ENCODE measurements at places on chromosomes 11 and 22.

- no peak for DNase-seq
Observed at GRCh38 chr11:32331098-32331497, 104.2 kb downstream of the WT1 start.

DNA sequence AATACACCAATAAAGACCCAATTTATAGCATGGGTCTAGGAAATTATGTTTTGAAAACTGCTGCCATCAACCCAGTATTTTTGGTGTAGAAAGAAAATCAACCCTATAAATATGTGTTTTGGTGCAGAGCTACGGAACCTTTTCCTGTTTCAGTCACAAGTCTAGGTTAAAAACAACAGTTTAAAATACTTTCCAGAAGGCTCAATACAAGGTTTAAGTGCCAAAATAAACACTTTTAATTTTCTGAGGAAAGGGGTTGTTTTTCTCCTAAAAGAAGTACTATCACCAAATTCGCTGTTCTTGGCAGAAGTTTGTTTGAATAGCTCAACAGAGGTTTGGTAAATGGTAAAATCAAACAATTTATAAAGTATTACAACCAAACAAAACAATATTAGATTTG lies 201.3 kb downstream of the TMEM135 start:
- DNase-seq = no peak

- DNase-seq = no peak
Observed at GRCh38 chr11:121661880-121662486, 209.2 kb upstream of the SORL1-AS1 start.

- no peak for DNase-seq
Observed at GRCh38 chr11:9570313-9571025, 3.0 kb upstream of the WEE1 start.

DNA sequence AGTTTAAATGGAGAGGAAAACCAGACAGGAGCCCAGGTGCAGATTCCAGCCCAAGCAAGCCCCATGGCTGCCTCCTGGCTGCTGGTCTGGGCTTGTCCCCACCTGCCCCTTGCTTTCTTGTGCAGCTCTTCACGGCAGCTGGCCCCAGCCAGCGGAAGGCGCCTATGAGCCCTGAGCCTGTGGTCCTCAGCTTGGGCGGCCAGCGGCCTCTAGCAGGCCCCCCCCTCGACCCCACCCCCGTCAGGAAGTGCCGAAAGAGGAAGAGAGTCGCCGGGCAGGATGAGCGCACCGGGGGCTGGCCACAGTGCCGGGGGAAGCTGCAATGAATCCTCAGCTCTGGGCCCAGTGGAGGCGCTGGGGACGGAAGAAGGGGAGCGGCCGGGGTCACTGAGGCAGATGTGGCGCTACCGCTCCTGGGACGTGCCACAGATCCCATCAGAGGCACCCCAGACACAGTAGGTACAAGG lies 2.1 kb upstream of the DGKZ start:
- DNase-seq = peak; percentile 79
